ENCODE measurements at places on chromosomes 12 and 14.

GRCh38 chr12:8867009-8867408 lies 44.6 kb downstream of the A2ML1 start:
- no peak for DNase-seq

DNA sequence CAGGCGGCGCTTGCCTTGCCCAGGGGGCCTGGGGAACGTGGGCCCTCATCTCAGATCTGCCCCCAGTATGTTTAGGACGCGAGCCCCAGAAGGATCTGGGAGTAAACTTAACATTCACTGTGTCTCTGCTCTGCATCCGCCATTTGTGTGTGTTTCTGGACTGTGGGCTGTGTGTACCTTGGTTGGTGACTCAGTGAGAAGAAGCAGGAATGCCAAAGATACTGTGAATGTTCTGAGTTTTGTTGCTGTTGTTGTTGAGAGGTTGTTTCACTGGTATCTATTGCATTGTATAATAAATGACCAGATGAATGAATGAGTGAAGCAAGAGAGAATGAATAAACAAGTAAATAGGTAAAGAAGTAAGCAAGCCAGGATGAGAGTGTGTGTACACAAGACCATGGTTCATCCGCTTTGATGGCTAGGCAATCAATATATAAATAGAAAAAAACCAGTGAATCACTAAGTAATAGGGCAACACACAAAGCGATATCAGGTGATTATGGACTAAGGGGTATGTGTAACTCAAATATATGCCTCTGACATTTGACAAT lies 20.5 kb downstream of the MEG3 start:
- no peak for DNase-seq

- DNase-seq: no peak
Observed at GRCh38 chr12:1635301-1636095, 6.5 kb downstream of the WNT5B start.

- no peak for DNase-seq
Observed at GRCh38 chr14:67317822-67318221, 41.8 kb downstream of the ATP6V1D start.

DNA sequence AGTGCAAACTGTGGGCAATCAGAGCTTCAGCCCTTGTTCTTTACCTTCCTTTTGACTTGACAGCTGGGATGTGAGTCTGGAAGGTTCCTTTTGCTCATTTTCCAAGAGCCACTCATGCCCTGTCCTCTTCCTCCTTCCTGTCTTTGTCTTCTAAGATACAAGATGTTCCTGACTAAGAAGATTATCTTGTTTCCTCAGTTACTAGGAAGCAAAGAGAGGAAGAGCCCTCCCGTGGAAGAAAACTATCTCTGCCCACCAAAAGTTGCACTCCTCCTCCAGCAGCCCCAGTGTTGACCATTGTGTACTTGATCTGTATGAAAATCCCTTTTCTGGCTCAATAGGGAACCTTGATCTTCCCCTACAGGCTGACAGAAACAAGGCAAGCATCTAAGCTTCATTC lies 138.0 kb downstream of the C12orf75 start:
- no peak for DNase-seq

GRCh38 chr12:57175428-57176138 lies 28.2 kb upstream of the LRP1-AS start:
- DNase-seq: no peak
